ENCODE measurements at places on chromosomes 7 and 10. TPM values are rescaled to one million over a fixed set of nuclear protein-coding genes. Genes with fewer than 3 reads are reported as not detected.
A peak's percentile ranks its signal among the peaks of the same experiment; 100 is the strongest.

Gene INA
- not detected for total RNA-seq

Gene AS3MT
- total RNA-seq, result 3.5 TPM

Gene FAM200A
- 7.9 TPM for total RNA-seq

Gene HTR5A
- not detected for total RNA-seq

DNA sequence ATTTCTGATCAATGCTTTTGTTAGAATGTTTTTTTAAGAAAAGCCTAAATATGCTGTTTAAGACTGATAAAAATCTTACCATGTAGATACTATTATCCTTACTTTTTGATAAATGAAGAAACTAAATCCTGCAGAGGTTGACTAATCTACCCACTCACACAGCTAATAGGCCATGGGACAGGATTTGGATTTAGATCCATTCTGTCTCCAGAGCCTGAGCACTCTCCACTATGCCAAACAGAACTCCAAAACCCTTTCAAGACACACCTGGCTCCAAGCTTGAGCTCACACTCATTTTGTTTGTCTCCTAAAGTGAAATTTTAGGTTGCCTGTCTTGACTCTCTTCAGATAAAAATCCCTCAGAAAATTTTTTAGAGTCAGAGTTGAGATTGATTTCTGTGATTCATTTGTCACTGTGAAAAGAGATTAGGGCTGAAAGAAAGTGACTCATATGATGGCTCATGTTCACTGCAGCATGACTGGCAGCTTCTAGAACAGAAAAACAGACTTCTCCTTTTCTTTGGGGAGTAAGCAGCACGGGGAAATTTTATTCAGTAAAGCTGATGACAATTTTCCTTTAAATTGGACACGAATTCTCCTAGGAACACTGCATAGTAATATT lies 132.3 kb upstream of the POT1 start:
- H3K4me1 ChIP-seq, result no peaks in the 10 kb centered on the region
- H3K27me3 ChIP-seq, result no peaks in the 10 kb centered on the region
- H3K27ac ChIP-seq, result no peak overlapping the region

DNA sequence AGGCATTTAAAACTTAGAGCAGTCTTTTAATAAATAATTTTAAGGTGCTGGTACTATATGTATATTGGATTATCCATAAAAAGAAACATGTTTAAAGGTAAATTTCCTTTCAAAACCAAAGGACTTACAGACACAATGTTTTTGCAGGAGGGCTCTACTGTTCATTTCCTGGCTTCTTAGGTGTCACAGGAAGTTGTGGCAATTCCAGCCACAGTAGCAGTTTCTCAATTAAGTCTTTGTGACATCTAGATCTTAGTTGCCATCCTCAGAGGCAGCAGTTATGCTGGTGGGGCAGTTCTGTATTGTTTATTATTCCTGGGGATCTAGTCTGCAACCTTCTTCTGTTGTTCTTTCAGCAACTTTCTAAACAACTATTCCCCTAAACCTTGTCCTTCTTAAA lies 460.1 kb downstream of the MAGI2 start:
- no peaks in the 10 kb centered on the region for H3K36me3 ChIP-seq
- no peak overlapping the region for H3K4me3 ChIP-seq
- no peaks in the 10 kb centered on the region for H3K4me1 ChIP-seq
- DNase-seq, result no peak

- no peaks in the 10 kb centered on the region for H3K36me3 ChIP-seq
- no peaks in the 10 kb centered on the region for H3K4me1 ChIP-seq
- H3K27me3 ChIP-seq, result no peaks in the 10 kb centered on the region
- H3K4me3 ChIP-seq, result no peak overlapping the region
- DNase-seq, result no peak
Measured at GRCh38 chr7:135894816-135895215, 82.3 kb downstream of the MTPN start.

DNA sequence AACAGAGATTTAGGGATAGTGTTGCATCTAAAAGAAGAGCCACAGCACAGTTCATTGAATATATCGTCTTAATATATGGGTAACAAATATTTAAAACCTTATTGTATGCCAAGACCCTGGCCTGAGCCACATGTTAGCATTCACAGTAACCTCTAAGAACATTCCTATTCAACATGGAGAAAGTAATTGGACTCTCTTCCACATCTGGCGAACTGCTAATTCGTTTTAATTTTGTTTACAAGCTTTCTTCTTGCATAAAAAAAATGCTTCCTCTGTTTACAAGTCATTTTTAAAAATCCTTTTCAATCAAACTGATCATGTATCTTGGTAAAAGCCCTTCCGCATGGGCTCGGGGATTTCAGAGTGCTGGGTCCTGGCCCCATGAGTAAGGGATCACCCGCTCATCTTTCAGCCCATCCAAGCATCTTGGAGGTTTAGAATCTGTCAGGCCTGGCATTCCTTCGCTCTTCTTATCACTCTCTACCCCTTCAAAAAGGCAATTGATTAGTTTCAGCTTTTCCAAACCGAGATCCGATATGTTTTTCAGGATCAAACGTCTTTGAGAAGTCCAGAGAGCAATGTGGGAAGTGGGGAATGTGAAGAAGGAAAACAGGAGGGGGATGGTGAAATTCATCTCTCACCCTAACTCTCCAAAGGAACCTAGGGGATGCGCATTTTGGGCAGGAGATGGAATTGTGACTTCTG lies 7.3 kb downstream of the TWIST1 start:
- no peaks in the 10 kb centered on the region for H3K36me3 ChIP-seq
- H3K27me3 ChIP-seq, result no peaks in the 10 kb centered on the region
- H3K4me1 ChIP-seq, result peaks cover 2% of the 10 kb centered on the region
- H3K4me3 ChIP-seq, result no peak overlapping the region

DNA sequence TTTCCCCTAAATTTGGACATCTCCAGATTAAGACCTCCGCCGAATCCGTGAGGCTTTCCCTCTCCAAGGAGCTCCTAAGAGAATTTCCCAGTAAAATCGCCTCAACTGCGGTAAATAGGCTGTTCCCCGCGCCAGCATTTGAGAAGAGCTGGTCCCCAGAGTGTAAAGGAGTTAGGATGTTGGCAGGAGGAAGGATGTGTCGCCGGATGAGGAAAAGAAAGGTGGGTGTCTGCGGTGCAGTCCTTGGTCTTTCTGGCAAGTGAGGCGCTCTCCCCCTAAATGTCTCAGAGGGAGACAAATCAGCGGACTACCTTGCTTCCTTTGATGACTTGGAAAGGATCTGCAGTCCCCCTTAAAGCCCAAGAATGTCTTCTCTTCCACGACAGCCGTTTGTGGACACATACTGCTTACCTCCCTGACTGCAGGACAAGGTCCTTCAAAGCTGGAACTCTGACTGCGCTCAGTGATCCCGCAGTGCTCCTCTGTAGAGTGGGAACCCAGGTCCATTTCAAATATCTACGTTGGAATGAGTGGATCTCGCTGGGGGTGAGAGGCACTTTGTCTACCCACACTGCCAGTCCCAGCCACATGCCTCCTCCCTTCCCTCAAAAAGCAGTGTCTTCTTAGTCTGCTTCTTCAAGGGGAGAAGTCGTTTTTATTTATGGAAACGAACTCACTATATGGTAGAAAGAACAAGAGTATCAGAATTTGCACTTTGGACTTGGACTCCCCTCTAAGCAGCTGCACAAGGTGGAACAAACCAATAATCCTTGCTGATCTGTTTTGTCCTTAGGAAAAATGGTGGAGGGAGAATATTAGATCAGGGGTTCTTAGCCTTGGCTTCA lies 1.1 kb upstream of the DLG5 start:
- no peaks in the 10 kb centered on the region for H3K27me3 ChIP-seq
- no peaks in the 10 kb centered on the region for H3K36me3 ChIP-seq
- H3K27ac ChIP-seq, result peak overlapping the region; percentile 87
- peak overlapping the region; percentile 92 for H3K4me3 ChIP-seq

DNA sequence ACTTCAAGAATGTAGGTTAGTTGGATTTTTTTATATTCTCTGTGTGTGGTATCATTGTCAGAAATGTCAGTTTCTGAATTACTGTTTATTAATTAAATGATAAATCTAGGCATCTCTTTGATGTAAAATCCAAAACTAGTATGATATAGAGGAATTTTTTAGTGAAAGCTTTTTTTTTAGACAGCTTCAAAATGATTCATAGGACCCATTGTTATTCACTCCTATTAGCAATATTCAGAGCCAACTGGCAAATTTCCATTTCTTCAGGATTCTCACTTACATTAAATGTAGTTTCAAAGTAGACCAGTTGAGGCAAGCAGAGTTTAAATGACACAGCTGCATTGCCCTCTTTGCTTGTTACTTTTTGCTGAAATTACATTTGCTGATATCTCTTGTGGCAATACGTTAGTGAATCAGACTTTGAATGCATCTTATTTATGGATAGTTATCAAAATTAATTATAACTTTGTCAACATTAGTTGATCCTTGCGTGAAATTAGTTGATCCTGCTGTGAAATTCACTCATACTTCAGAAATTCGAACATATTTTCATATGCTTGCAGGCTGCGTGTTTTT lies 20.3 kb downstream of the ZNF277 start:
- no peak for DNase-seq
- H3K4me1 ChIP-seq, result peaks cover 14% of the 10 kb centered on the region
- H3K27me3 ChIP-seq, result no peaks in the 10 kb centered on the region
- H3K36me3 ChIP-seq, result no peaks in the 10 kb centered on the region

Data from ovary (tissue), 10 donors.